ENCODE measurements at places on chromosomes 4 and X. TPM values are rescaled to one million over a fixed set of nuclear protein-coding genes. Genes with fewer than 3 reads are reported as not detected.

The SSX3 gene
- total RNA-seq, result not detected

DNA sequence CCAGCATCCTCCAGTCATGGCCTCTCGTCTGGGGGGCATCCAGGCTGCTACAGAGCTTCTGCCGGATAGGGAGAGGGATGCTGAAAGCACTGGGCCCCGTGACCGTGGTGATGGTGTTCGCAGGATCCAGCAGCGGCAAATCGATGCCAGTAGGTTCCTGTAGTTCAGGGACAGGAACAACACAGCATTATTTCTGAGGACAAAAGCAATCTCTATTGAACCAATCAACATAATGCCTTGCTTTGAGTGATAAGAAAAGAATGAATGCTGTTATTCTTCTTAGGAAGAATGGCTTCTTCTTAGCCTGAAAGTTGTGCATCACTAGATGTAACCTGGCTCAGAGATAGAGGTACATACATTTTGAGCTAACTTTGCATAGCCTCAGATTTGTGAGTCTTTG is 378.6 kb downstream of the UNC5C start:
- no peak for ATAC-seq

DNA sequence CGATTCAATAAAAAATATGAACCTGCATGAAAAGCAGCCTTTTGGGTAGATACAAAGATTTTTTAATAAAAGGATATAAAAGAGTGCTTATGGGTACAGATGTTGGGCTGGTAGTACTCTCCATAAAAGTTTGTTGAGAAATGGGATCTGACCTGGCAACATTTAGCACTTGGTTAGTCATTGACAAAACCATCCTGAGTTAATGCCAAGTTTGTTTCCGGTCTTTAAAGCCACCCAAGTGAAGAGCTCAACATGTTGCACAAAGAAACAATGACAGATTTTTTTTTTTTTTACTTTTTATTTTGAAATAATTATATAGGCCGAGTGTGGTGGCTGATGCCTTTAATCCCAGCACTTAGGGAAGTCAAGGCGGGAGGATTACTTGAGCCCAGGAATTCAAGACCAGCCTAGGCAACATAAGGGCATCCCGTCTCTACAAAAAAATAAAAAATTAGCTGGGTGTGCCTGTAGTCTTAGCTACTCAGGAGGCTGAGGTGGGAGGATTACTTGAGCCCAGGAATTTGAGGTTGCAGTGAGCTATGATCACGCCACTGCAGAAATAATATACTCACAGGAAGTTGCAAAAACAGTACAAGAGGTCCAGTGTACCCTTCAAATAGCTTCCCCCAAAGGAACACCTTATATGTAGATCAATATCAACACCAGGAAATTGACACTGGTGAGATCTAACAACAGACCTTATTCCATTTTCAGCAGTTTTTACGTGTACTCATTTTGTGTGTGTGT is 16.6 kb downstream of the CHST7 start:
- ATAC-seq, result peak; percentile 32

The FOXP3 gene
- not detected for total RNA-seq

DNA sequence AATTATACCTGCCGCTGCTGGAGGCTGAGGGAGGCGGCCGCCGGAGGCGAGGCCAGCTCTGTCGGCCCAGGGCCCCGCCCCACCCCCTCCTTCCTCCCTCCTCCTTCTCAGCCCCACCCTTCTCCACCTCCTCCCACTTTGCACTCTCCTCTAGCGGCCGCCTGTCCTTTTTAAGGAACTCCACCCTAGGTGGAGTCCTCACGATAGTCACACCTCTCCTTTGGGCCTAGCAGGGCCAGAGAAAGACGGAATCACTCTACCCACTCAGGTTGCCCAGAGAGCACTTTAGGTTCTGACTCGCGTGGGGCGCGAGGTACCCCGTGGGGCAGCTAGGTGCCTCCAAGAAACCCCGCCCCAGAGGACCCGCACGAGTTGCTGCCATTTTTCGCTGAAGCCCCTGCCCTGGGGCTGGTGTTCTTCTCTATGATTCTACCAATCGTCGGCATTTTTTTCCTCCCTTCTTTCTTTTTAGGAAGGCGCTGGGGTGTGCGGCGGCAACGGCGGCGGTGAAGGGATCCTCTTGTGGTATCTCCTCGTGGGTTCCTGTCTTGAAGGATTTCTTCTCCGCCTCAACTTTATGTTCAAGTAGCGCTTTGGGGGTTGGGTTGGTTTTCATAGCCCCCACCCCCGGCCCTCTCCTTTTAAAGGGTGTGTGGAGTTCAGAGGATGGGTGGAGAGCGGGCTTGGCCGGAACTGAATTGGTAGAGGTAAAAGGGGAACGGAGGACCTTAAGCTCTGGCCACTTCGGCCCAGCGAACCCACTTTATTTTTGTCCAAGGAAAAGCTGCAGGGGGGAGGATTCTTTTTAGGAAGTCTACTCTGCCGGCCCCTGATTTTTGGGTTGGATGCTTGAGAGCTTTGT is at the start of gene KLF8:
TSS of gene KLF8 (plus strand) at position 136 of the 862 bp plus-strand sequence. CDS start 979 bp downstream, outside the sequence.
- peak; percentile 83 for ATAC-seq

DNA sequence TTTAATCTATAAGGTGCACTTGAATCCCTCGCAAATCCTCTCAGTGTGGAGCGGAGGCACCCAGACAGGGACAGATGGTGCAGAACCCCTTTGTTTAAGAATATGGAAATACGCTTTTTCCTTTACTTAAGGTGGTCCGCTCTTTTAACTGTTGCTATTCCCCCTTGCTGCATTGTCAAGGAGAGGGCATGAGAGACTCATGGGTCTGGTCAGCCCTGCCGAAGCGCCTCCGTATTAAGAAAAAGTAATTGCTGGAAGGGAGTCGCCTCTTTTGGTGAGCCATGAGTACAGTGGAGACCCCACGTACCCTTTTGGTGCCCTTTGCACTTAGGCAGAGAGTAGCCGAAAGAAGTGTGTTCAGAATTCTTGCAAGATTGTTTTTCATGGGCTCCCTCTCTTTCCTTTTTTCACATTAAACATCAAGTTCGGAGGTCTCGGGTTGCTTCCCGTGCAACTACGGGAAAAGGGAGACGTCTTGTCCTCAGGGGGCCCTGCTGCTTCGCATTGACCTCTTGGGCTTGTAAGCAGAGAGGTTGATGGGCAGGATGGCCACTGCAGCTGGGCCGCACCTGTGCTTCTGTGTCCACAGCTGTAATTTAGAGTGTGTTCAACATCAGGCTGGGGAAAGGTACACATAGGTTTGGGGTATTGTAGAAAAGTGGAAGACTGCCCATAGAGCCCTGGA is 109.6 kb downstream of the SPRY1 start:
- ATAC-seq, result no peak

GRCh38 chr4:76028350-76028765 is 5.1 kb upstream of the CXCL10 start:
- no peak for ATAC-seq

DNA sequence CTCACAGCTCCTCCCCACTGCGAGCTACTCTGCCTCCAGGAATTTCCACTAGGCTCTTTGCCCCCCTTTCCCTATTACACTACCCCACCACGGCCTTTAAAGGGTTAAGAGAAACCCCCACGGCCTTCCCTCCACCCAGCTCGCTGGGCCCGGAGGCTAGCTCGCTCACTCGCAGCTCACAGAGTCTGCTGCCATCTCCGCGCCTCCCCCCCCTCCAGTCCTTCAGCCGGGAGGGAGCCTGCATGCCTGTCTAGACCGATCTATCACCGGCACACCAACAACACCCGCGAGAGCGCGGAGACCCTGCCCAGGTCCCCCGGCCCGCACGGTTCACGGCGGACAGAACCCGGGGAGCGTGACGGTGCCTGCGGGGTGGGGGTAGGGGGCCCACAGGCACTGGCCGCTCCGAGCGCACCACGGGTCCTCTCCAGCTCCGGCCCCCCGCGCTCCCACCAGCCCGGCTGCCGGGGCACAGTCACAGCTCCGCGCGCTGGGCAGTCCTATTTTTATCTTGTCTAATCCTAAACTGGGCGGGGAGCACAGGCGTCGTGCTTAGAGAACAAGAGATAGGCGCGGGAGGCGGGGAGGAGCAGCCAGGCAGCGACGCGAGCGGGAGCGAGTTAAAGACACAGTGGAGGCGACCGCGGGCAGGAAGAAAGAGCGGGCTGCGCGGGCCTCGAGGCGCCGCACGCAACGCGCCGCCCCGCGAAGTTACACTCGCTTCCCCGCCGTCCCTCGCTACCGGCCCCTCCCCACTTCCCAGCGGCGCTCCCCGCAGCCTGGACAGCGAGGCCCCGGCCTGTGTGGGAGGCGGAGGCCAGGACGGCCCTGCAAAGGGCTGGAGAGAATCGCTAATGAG is 3.5 kb downstream of the BCOR start:
- ATAC-seq, result peak; percentile 19

GRCh38 chrX:150575419-150575814 is 7.0 kb downstream of the MTM1 start:
- ATAC-seq, result no peak

DNA sequence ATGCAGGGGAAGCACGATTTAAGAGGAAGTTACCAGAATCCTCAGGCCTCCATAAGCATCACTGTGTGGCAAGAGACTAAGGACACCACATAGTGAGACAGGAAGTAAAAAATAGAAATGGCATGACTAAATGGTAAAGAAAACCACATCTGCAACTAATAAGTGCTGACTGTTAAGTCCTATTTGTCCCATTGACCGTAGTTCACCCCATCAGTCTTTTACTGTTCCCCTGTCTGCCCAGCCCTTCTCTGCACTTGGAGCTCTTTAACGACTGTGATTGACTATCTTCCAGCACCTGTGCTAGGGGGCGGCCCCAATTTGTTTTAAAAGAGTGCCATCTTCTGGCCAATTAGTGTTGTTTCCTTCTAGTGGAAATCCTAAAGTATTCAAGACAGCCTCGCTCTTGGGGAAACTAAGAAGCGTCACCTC is 94.2 kb downstream of the MAOA start:
- ATAC-seq, result peak; percentile 74

DNA sequence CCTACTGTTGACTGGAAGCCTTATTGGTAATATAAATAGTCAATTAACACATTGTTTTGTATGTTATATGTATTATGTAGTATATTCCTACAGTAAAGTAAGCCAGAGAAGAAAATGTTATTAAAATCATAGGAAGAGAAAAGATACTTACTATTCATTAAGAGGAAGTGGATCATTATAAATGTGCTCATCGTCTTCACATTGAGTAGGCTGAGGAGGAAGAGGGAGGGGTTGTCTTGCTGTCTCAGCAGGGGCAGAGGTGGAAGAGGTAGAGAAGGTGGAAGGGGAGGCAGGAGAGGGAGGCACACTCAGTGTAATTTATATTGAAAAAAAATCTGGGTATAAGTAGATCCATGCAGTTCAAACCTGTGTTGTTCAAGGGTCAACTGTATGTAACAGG is 10.6 kb downstream of the CDKL5 start:
- no peak for ATAC-seq

The TEX13B gene
- total RNA-seq, result not detected

- ATAC-seq, result peak; percentile 46
These were observed 11.7 kb upstream of the STATH start for GRCh38 chr4:69984030-69984443.

DNA sequence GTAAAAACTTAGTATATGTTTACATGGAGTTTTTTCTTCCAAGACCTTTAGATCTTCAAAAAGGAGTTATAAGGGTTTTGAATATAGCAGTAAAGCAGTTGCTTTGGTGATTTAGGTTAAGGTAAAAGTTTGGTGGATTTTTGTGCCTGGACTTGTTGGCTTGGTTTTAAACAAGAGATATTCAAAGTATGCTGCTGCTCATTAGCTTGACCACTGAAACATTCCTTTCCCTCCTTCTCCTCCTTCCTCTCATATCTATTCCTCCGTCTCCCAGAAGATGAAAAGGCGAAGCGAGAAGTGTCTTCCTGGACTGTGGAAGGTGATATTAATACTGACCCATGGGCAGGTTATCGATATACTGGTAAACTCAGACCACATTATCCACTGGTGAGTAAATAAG is 38.4 kb downstream of the METAP1 start:
- no peak for ATAC-seq

The IL13RA1 gene
- 96.5 TPM for total RNA-seq

- no peak for ATAC-seq
These were observed 32.2 kb downstream of the SMS start for GRCh38 chrX:21972721-21973120.

The TMSB15C gene
- 1.5 TPM for total RNA-seq

GRCh38 chr4:37763831-37764230 is 62.7 kb upstream of the PGM2 start:
- no peak for ATAC-seq

- no peak for ATAC-seq
These were observed 56.5 kb downstream of the ZNF674 start for GRCh38 chrX:46488712-46489111.

GRCh38 chr4:107711831-107712230 is 8.2 kb downstream of the PAPSS1 start:
- no peak for ATAC-seq

DNA sequence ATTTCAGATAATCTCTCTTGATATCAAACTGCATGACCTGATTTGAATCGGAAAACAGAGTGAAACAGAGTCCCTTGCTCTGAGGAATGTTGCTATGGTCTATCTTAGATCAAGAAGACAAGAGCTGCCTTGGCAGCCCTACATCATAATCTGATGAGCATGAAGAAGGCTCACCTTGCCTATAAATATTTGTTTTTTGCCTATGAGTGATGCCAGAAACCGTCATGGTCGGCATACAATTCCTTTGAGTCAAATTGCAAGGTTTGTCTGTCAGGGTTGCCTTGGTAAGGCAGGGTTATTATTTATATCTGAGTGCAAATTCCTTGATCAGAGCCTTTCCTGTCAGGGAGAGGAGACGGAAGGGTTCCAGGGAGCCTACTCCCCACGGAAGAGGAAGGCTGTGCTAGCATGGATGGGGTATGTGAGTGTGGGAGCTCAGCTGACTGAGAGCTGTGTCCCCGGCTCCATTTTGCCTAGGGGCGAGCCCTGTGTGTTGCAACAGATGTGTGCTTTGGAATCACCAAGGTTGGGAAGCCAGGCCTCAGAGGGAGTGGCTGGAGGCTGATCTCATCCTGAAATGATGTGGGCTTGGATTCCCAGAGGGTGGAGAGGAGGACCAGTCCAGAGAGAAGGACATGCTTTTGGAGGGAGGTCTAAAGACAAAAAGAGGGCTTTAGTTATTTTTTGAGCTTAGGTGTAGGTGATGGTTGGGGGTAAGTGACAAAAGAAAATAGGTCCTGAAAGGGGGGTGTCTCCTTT is 43.6 kb downstream of the RTL9 start:
- peak; percentile 87 for ATAC-seq

The VCX3A gene
- total RNA-seq, result not detected

- peak; percentile 21 for ATAC-seq
These were observed 109.6 kb downstream of the EFNB1 start for GRCh38 chrX:68938244-68939004.

DNA sequence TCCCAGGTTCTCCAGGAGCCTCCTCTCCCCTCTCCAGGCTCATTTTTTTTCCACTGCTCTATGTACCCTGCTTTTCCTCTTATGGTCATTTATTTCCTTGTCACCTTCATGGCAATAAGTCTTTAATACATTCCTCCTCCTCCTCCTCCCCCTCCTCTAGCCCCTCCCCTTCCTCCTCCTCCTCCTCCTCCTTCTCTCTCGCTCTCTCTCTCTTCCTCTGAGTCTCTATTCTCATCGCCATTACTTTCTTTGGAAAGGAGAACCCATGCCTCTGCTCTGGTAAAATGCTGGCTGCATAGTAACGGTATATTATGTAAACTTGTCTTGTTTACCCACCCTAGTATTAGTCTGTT is 35.7 kb downstream of the ARHGAP24 start:
- ATAC-seq, result no peak

The GPC3 gene
- 18.4 TPM for total RNA-seq

The UGT2B7 gene
- not detected for total RNA-seq

All from gastroesophageal sphincter (tissue), 4 donors.